Activated gamma-delta T cell (primary cell): ENCODE measurements at places on chromosomes 11 and 22.

GRCh38 chr22:45987136-45987861 is 10.3 kb upstream of the WNT7B start:
- DNase-seq = no peak

DNA sequence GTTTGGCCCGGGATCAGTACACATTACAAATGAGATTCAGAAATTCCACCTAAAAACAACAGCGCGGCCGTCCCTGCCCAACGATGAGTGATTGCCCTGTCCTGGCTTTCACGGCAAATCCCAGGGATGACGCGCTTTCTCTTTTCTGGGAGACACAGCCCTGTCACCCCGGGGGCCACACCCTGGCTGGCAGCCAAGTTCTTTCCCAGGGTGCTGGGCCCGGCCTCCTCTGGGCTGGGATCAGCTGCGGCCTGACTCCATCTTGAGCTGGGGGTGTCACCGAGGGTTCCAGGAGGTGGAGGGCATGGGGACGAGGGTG is 82.7 kb downstream of the FBLN1 start:
- no peak for DNase-seq

DNA sequence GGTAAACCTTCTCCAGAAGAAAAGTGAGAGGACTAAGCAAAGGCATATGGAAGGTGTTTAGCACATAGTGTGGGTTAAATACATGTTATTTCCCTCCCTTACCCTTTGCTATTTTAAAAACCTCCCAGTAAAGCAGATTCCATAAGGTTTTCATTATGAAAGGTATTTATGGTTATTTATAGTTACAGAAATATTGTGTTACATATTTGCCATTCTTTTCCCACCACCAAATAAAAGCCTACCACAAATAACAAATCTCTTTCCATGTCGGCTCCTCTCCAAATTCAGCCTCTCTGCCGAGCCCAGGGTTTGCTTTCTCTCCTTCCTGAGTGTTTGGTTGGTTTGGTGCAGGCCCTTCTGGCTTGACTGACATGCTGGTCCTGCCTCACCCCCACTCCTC is 64.4 kb downstream of the INSC start:
- no peak for DNase-seq

DNA sequence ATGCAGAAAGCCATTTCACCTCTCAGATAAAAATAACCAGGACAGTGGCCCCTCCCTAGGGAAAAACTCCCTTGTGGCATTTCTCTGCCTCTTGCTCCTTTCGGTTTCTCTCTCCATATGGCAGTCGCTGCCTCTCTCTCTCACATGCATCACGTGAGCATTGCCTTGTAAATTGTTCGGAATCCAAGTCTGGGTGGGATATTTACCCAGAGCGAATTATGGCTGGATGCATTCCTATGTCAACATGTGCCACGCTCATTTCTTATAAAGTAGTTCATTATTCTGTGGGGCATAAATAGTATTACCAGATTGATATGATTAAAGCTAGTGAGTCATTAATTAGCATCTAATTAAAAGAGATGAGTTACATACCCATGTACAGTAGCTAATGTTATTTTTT is 392.9 kb downstream of the INSC start:
- no peak for DNase-seq

GRCh38 chr11:11977206-11977938 is 31.1 kb downstream of the DKK3 start:
- DNase-seq = no peak

DNA sequence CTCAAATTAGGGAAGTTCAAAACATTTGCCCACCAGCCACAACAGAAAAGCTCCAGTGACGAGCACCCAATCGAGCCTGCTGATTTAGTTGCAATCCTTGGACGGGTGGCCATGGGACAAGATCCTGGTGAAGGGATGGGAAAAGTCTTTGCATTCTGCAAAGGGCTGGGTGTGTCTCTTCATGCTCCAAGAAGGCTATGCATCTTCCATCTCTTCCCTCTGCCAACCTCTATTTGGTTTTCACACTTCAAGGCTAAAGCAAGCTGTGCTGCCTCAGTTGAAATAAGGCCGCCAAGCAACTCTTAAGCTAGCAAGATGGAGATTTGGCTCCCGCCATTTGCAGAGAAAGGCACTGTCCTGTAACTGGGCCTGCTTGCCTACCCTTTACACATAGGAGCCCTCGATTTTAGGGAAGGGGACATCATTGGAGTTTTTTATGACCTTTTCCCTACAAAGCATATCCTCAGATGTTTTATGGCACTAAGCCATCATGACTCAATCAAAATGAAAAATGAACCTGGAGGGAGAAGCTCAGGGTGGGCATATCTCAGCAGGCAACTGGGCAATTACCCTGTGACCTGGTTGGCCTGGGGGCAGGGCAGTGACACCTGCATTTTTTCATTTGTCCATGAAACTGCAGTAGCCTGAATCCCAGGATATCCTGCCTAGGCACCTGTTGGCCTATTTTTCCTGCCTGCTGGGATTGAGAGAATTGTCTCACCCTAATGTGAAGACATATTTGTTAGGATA is 45.0 kb upstream of the BLID start:
- DNase-seq = no peak

DNA sequence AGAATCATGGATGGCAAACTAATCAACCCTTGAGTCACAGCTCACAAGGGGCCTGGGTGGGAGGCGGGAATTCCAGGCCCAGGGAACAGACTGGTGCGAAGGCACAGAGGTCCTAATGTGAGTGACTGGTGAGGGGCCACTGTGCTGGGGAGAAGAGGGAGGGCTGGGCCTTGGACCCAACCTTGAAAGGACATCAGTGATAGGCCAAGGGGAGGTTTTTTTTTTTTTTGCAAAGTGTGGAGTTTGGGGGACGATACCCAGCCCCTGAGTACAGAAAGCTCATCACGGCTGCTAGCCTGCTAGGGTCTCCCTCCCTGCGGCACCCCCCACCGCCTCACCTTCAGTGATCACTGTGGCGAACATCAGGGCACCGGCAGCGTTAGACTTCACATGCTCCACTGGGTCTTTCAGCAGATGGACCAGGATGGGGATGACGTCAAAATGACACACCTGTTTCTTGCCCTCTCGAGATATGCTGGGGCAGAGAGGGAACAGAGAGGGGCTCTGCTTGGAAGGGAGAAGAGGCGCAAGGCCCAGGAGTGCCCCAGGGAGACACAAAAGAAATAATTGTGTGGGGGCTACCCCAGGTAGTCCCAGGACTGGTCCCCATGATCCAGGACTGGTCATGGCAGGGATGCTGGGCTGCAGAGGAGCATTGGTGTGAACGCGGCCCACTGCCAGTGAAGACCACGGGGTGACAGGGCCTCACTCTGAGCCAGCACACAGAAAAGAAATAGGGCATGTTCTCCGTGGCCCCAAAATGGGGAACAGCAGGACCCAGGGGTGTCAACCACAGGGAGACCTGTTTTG is 8.6 kb upstream of the GNAZ start:
- no peak for DNase-seq

DNA sequence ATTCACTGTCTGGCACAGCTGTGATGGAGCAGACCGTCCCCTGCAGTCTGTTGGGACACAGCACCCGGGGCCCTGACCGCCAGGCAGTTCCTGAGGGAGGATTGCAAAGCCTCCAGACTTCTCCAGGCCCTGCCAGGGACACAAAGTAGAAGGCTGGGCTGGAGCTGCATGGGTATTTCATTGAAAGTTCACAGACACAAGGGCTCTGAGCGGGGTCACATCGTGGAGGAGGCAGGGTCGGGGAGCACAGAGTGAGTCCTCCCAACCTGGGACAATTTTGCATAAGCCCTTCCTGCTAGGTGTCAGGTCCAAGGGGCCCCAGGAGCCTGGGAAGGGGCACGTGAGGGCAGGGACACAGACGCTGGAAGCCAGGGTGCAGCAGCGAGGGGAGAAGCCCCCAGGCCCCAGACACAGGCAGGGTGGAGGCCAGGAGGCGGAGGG is 15.7 kb downstream of the IFITM10 start:
- no peak for DNase-seq

DNA sequence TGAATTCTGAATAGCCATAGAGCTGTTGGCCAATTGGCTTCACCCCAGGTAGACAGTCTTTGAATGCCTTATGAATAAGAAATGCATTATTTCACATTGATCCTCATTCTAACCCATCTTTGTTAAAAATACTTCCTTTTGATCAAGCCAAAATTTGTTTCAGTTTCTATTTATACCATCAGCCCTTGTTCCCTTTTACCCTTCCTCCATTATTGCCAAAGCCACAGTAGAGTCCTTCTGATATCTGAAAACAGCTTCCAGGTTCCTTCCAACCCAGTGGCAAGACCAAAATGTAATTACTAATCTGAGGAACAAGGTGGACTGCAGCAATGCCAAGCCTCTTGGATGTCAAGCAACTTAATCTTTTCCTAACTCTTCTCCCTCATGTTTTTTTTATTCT is 458.8 kb downstream of the BUD13 start:
- no peak for DNase-seq

DNA sequence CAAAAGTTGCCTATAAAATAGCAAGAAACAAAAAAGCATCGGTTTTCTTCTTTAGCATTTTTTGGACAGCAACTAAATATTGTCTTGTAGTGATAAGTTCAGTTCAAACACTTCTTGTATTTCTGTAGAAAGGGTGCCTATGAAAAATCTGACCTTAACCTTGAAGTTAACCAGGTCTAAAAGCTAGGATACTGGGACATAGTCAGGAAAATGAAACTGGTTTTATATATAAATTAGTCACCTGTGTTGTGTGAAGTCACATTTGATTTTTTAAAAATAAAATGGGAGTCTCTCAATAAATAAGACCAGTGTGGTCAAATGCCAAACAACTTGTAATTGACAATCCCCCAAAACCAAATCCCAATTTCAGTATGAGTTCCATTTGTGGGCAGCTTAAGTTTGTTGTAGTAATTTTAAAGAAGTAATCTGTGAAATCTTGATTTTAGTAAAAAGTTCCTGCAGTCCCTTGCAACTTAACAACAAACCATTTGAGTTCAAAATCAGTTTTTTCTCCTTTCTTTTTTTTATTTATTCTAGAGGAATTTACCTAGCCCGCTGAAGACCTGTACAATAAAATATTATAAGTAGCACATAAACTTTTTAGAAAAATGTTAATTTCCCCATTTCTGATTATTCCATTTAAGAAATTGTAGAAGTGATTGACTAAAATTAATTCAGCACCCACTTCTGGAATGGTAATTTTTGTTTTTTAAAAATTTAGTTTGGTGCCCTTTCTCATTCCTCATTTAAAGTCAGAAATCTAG is 84.5 kb upstream of the PPARA start:
- DNase-seq = no peak
